ENCODE measurements at places on chromosomes 12 and 14.

- no peak for DNase-seq
Measured at GRCh38 chr14:54440037-54440436, 1.1 kb downstream of the CNIH1 start.

- no peak for DNase-seq
Measured at GRCh38 chr12:22248121-22248520, 86.4 kb downstream of the ST8SIA1 start.

DNA sequence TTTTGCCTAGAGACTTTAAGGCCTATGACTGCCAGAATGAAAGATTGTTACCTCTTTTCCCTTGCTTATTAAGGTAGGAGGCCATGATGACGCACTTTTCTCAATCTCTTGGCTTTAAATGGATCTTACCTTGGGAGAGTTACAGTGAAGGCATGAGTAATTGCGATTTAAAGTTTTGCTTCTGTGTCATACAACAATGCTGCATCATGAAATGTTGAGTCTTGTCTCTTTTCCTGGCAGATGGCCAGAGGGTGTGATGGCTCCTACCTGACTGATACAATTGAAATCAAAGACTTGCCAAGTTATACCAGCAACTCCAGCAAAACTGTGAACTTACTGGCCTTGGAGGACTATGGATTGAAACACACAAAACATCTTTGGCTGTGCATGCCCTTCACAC, 17.2 kb upstream of the LRRK2 start:
- no peak for DNase-seq

- DNase-seq, result no peak
Measured at GRCh38 chr14:100341301-100342031, 18.3 kb downstream of the SLC25A47 start.

- no peak for DNase-seq
Measured at GRCh38 chr12:94700662-94701061, 50.3 kb upstream of the TMCC3 start.

Data from stimulated activated CD4-positive, alpha-beta T cell treated with anti-CD3 and anti-CD28 coated beads, Interleukin-15, amount 100 ng/mL, for 1 hour (primary cell).